Cortex of kidney (tissue), 1 donor: ENCODE measurements at places on chromosomes 3 and 15.

GRCh38 chr15:57364282-57365007 lies 11.9 kb upstream of the CGNL1 start:
- DNase-seq = no peak

DNA sequence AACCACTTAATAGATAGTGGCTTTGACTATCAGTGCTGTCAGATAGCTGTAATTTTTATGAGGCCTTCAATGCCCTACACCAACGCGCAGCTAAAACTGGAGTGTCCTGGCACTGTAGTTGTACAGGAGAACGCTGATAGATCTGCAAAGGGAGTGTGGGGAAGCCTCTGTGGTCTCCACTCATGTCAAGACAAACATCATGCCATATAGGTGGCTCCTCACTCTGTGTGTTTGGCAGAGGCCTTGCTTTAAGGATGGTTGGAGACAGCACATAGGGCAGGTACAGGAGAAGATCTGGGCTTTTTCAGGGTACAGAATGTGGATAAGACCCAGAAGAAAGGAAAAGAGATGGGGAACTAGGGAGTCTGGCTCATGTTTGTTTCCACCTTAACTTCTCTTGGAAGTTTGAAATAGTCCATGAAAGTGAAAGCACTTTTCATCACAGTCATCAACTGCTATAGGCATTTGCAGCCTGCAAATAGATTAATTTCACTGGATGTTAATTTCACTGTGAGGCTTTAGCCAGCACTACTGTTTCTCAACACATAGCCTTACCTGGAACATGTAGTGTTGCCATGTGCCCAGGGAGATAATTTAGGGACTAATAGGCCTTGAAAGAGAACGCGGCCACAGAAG lies 425.8 kb upstream of the TBL1XR1 start:
- DNase-seq = no peak

DNA sequence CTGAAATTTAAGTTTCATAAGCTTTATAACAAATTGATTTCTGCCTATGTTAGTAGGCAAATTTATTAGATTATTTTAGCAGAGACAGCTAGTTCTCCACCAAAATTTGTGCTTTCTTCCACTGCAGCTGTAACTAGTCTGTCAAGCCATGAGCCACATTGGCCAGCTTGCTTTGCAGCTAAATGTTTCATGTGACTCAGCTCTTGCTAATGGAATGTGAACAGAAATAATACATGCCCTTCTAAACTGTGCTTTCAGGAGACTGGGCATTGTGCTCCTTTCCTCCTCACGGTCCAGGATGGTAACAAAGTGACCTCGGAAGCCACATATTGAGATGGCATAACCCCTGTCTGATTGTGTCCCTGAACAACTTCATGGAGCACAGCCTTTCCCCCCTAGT lies 51.3 kb upstream of the KPNA4 start:
- no peak for DNase-seq

DNA sequence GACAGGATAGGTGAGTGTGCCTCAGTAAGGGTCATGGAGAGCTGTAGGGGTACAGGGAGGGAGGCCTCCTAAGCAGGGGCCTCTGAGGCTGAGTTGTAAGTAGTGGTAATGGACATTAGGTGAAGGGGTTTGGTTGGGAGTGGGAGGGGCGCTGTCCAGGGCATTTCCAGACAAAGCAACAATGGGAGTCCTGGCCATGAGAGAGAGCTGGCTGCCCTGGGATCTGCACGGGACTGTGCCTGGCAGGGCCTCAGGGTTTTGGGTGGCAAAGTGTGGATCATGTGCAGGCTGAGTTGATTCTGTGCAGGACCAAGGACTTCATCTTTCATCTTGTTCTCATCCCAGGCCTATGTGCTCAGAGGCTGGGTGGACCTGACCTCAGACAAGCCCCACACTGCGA lies 4.6 kb downstream of the TTC21A start:
- no peak for DNase-seq

DNA sequence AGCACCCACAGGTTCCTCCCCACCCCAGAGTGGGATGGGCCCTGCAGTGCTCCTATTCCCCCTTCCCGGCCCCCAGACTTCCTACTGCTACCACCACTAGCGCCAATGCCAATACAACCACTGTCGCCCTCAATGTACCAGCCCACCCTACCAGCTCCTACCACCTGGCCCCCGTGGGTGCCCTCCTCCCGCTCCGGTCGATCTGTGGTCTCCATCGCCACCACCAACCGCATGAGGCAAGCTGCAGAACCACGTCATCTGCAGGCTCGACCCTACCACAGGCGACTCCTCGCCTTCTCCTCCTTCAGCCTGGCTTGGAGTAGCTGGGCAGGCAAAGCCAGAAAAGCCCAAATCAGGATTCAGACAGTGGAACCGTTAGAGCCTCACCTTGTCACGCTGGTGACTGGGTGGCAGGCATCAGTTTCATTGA lies 179.3 kb downstream of the POTEB3 start:
- DNase-seq = no peak

GRCh38 chr3:125191730-125192129 lies 20.8 kb downstream of the SLC12A8 start:
- DNase-seq = no peak

GRCh38 chr3:38349684-38350359 lies 3.2 kb downstream of the XYLB start:
- DNase-seq = no peak

GRCh38 chr3:46634856-46635255 lies 22.5 kb downstream of the FAM240A start:
- DNase-seq = no peak

DNA sequence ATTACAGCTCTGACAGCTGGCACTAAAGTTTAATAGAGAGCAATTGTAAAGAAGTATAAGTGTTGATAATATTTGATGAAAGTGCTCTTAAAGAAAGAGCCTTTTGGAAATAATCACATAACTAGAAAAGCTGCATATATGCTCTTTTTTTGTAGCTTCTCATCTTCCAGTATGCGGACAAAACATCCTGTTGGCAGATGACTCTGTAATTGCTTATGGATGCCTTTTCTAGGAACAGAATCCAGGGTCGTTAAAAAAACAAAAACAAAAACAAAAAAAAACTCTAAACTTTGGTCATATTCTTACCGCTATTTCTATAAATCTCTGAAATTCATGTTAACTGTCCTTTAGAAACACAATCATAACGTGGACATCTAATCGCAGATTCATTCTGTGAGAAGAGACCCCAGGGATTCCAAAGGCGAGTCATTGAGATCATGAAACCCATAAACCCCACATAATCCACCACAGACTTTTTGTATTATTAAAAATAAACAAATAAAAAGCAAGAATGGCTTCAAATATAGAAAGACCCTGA lies 109.8 kb downstream of the EPHA3 start:
- DNase-seq = no peak

DNA sequence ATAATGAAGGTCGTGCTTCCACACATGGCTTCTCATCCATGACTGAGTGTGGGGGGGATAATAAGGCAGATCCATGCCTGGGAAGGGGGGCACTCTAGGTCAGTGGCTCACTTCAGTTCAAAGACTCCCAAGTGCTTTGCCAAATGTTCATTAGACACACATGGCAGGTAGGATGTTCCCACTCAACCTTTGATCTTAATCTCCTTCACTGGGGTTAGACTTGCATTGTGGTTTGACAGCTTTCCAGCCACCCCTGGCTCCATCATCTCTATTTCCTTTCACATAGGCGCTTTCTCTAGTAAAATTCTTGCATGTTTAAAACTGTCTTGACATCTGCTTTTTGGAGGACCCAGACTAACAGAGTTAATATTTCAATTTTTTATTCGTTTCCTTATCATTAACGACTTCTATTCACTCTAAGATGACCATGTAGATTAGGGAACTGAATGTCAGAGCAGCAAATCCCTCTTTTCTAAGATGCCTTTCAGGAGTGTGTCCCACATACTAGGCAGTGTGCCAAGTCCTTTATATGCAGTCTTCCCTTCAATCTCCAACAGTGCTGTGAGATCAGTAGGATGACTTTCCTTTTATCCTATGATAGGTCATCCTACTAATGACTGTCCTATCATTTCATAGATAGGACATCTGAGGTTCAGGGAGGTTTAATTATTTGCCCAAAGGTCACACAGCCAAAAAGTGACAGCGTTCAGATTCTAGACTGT lies 57.9 kb downstream of the BTD start:
- DNase-seq = no peak

- DNase-seq = no peak
These were observed 14.0 kb downstream of the VGLL4 start for GRCh38 chr3:11629716-11630115.

- no peak for DNase-seq
These were observed 32.5 kb downstream of the IL17RD start for GRCh38 chr3:57132674-57133073.

DNA sequence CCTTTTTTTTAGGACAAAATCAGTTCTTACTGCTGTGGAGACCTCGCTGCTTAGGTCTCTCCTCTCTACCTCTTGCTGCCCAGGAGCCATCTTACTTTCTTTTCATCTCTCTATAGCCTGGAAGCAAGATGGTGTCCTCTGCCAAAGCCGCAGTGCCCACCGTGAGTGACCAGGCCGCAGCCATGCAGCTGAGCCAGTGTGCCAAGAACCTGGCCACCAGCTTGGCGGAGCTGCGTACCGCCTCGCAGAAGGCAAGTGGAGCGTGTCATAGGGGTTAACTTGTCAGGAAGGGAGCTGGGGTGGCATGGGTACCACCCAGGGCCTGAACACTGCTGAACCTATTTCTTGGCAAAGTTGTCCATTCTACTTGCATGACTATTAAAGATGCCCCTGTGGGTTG lies 320.3 kb upstream of the TPM1 start:
- DNase-seq = no peak

DNA sequence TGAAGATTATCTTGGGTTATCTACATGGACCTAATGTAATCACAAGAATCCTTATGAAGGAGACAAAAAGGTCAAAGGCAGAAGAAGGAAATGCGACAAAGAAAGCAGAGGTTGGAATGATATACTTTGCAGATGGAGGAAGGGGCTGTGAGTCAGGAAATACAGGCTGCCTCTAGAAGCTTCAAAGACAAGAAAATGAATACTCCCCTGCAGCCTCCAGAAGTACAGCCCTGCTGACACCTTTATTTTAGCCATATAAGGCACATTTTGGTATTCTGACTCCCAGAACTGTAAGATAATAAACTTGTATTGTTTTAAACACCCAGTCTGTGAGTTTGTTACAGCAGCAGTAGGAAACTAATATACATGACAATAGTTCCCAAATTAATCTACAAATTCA lies 58.6 kb downstream of the SIDT1 start:
- DNase-seq = no peak

DNA sequence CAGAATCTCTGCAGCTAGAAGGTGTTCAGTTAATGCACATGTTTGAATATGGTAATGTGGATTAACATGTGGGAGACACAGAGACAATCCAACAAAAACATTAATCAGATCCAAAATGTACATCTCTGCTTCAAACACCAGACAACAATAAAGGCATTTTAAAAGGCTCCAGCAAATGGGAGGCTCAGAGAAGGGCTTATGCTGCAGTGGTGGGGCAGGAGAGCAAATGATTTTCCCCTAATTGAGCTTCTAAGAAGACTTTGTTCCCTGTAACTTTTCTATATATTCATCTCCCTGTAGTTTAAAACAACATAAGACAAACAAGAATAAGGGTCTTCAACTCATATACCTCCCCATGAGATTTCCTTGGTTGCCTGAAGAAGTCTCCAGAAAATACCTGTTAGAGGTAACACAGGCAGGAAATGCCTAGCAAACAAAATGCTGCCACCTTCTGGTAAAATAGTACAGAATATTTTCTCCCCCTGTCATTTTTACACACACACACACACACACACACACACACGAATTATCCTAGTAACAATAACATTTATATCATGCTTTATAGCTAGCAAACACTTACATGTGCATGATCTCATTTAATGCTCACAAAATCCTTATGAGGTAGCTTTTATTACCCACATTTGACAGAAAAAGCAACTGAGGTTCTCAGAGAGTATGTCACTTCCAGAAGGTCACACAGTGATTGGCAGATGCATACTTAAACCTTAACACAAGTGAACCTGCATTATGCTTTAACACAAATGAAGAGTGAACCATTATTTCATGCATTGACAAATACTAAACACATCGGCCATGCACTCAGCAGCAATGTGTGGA lies 123.4 kb upstream of the MB21D2 start:
- no peak for DNase-seq

GRCh38 chr15:60573936-60574335 lies 95.0 kb upstream of the ICE2 start:
- no peak for DNase-seq

GRCh38 chr3:43817825-43818224 lies 127.1 kb downstream of the ABHD5 start:
- no peak for DNase-seq

GRCh38 chr15:68843425-68844311 lies 23.0 kb upstream of the ANP32A start:
- no peak for DNase-seq

DNA sequence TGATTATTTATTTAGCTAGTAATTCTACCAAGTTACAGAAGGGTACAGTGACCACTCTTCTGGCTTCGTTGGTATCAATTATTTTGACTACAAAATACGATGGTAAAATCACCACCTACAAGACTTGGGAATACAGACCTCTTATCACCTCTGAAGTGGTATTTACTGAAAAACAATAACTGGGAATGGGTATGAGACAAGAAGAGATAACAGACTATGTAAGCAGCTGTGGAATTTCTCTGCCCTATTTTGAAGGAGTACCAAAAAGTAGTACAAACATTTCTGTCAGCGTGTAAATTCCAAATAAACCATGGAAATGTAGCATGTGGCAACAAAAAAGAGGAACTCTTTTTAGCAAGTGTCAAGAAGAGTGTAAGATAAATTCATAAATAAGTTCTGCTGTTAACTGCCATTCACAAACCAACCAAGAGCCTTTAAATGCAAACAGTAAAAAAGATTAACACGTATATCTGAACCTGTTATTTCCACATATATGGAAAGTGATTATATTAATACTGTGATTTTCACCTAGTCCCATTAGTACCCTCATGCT lies 77.0 kb upstream of the SLC12A8 start:
- DNase-seq = no peak

GRCh38 chr15:94375997-94376396 lies 144.6 kb downstream of the MCTP2 start:
- no peak for DNase-seq

- no peak for DNase-seq
These were observed 64.4 kb upstream of the ACAN start for GRCh38 chr15:88738796-88739195.
